Activated T-helper 1 cell treated with anti-CD3 and anti-CD28 coated beads, Interleukin-12 subunit alpha, Interleukin-12 subunit beta, Interleukin-2, Interleukin-4 antibody, amounts not matched to agents 30 ng/mL and 10 ng/mL and 1 ng/mL, durations not matched to agents 14 hours and 24 hours and 36 hours (primary cell): ENCODE measurements at places on chromosomes 7 and 10. TPM values are rescaled to one million over a fixed set of nuclear protein-coding genes. Genes with fewer than 3 reads are reported as not detected.

The MINDY4 gene
- 0.96 and 2.2 TPM in 2 replicates for total RNA-seq

The POM121C gene
- 76.9 and 82.7 TPM in 2 replicates for total RNA-seq

The CALML5 gene
- total RNA-seq: not detected in 2 replicates

GRCh38 chr10:97534746-97535367 is 36.1 kb downstream of the UBTD1 start:
- DNase-seq: no peak

- no peak for DNase-seq
Observed at GRCh38 chr10:128049226-128050120, 76.8 kb downstream of the MKI67 start.

- no peak for DNase-seq
Observed at GRCh38 chr10:33897291-33897752, 562.9 kb upstream of the NRP1 start.

GRCh38 chr10:103481974-103482531 is 3.0 kb upstream of the CALHM3 start:
- peak; percentile 41 for DNase-seq

DNA sequence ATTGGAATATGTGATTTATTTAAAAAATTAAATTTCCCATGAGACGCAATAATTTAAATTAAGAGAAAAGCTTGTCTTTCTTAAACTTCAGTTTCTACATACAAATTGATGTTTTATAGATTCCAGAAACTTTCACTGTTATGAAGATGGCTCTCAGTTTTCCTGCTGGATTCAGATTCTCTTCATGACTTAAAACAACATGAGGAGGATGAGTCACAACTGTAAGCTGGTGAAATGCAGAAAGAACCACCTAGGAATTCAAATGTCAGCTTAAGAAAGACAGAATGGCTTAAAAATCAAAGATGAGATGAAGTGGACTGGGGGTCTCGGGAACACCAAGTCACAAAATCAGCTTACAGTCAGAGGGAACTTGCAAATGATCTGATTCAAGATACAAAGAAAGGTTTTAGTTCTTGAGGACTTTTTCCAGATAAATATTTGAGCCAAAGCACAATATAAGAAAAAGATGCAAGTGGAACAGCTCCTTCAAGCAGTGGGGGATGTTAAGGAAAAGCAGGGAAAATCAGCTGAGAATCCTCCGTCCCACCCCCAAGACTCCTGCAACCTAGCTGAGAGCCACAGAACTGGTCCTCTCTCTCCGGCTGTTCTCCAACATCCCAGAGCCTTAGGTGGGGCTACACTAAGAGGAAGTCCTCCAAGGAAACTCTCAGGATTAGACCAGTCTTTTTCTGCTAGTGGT is 279.8 kb downstream of the KCNMA1 start:
- no peak for DNase-seq

The PLXNA4 gene
- total RNA-seq: 0.13 and 0.15 TPM in 2 replicates

The CASD1 gene
- total RNA-seq: 14.9 and 15.2 TPM in 2 replicates

The HABP2 gene
- total RNA-seq: not detected in 2 replicates

The NEUROG3 gene
- not detected in 2 replicates for total RNA-seq

The SLC16A12 gene
- not detected in 2 replicates for total RNA-seq

DNA sequence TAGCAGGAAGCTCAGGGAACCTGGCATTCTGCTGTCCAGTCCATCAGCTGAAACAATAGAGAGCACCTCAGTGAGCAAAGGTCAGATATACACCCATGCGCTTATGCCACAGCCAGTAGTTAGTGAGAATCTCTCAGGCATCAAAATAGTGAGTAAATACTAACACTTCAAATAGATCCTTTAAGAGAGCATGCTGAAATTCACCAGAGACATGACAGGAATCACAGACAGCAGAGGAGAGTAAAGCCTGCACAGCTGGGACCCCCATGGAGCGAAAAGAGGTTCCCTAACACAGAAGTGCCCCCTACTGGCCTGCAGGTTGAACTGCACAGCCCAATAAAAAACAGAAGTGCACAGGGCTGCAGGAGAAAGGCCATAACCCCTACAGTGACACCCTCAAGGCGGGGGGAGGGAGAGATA is 57.6 kb upstream of the ANTXRL start:
- no peak for DNase-seq

The AKR1D1 gene
- not detected in 2 replicates for total RNA-seq

GRCh38 chr10:128574581-128575210 is 448.5 kb upstream of the MKI67 start:
- DNase-seq: no peak
